ENCODE measurements at places on chromosomes 6 and 20.

- DNase-seq = peak; percentile 73
Measured at GRCh38 chr20:38198238-38198861, 33.3 kb upstream of the TGM2 start.

- no peak for DNase-seq
Measured at GRCh38 chr6:7896465-7896987, 14.1 kb downstream of the TXNDC5 start.

DNA sequence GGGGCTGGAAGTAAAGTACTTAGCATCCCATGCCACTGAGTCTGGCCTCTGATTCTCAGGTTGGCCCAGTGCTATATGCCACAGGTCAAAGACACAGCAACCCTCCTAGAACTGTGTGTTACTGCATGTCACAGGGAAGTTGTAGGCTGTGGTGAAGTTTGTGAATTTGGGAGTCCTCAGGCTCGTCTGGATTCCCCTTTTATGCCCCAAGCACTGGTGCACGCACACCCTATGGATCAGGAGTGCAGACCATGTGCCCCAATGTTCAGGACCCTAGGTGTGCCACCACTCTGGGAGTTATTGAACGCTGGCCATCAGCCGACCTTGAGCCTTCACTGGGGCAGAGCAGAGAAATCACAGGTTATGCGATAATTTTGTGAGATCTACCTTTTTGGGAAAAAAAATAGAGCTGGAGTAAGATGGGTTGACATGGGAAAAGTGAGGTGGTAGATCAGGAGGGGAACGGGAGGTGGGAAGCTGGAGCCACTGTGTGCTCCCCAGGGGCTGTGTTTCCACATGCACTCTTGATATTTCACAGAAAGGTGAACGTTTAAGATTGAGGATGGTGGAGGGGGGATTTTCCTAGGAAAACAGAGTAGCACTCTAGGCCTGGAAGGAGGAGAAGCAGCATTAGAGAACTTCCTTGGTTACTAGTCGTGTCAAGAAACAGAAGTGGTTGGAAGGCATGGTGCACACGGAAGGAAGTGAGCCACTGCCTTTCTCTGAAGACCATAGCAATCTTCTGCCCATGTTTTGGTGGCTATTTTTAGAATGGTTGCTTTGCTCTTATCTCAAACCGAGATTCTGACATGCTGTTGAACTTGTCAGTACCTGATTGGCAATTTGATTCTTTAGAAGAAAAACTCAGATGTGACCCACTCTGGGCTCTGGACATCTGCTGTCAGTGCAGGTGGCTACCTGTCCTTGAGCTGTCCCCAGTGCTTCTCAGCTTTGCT is 44.1 kb downstream of the DUSP22 start:
- DNase-seq = no peak

DNA sequence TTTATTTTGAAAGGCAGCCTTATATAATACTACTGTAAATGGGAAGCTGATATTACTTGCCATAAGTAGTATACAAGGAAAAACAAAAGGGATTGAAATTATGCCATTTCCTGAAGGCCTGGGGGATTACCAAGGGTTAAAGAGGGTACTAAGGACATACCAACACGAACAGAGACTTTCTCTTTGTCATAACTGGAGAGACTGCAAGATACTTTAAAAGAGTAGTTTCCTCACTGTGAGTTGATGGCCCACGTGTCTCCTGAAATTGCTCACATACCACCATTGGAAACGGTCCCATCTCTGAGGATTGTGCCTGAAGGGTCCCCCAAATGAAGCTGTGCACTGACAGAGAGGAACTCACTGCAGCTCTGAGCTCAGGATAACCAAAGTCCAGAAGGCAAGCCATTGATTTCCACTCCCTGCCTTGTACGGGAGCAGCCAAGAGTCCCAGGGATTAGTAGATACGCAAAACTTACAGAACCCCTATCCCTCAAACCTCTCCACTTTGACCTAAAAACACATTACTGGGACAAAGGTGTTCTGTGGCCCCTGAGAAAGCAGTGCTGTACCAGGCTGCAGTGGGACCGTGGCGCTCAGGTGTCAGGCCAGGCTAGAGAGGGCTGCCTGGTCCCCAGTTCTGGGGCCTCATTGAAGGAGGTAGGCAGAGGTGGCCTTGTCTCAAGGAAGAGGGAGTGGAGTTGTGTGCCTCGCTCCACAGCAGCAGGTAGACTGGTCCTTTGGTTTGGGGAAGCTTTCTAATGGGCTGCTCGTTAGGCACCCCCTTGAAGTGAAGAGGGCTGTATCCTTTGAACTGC is 15.2 kb downstream of the PSMG4 start:
- DNase-seq = peak; percentile 15

GRCh38 chr20:57742507-57743181 is 32.8 kb upstream of the PMEPA1 start:
- no peak for DNase-seq

GRCh38 chr6:45377043-45377553 is 636 bp downstream of the SUPT3H start:
- DNase-seq = no peak

- peak; percentile 39 for DNase-seq
Measured at GRCh38 chr6:111113336-111114086, 26.2 kb downstream of the SLC16A10 start.

DNA sequence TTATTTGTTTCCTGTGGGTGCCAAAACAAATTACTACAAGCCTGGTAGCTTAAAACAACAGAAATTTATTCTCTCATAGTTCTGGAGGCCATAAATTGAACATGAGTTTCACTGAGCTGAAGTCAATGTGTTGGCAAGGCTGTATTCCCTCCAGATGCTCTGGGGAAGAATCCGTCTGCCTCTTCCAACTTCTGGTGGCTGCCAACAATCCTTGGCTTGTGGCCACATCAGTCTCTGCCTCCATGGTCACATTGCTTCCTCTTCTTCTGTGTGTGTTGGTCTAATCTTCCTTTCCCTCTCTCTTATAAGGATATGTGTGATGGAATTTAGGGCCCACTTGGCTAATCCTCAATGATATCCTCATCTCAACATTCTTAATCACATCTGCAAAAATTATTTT is 92.8 kb upstream of the EPB41L1 start:
- DNase-seq = no peak

DNA sequence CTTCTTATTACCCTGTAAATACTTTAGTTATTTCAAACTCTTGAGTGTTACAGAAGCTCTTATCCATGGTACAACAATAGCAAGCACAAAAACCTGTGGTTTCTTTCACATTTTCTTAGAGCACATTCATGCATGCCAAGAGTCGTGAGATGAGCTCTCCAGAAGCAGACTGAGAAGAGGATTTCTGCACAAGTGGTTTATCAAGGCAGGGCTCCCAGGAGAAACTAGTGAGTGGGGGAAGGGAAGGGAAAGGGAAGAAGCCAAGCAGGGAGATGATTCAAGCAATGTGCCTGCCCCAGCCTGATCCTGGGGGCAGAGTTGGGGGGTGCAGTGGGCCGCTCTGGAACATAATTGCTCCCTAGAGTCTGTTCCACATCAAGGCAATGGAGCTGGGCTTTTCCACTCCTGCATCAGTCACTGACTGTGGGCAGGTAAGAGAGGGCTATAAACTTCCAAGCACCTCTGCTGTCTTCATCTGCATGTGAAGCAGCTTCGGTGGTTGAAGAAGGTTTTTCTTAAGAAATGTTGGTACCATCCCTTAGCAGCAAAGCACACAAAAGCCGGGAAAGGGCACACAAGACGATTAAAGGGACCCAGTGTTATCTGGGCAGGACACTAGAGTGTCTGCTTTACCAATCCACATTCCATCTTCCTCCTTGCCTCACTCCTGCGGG is 152.1 kb downstream of the PLCB4 start:
- peak; percentile 95 for DNase-seq

GRCh38 chr6:51839726-51840374 is 247.6 kb downstream of the PKHD1 start:
- no peak for DNase-seq

GRCh38 chr6:143536461-143536865 is 24.9 kb upstream of the FUCA2 start:
- DNase-seq = peak; percentile 67

DNA sequence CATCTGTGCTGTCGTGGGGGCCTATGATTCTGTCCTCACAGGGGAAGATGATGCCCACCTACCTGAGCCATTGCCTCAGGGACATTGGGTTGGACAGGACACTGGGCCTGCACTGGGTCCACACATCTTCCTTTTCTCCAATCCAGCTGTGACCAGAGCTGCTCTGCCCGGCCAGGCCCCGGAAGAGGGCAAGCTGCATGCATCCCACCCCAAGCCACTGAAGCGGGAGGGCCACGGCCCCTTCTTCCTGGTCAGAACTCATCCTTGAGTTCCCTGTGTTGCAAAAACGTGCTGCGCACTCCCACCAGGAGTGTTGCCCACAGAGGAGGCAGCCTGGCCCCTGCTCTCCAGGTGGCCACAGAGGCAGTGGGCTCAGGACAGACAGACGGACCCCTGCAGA is 38.2 kb downstream of the SPDEF start:
- no peak for DNase-seq

GRCh38 chr6:117513778-117514365 is 31.4 kb downstream of the DCBLD1 start:
- no peak for DNase-seq

GRCh38 chr6:94254689-94255088 is 835.3 kb upstream of the EPHA7 start:
- DNase-seq = no peak

GRCh38 chr20:20073801-20074371 is 21.6 kb downstream of the CFAP61 start:
- DNase-seq = no peak
